ENCODE measurements at places on chromosomes 11 and 22. TPM values are rescaled to one million over a fixed set of nuclear protein-coding genes. Genes with fewer than 3 reads are reported as not detected.

DERL3 gene
- not detected for total RNA-seq

TTC36 gene
- total RNA-seq, result not detected

OR2AG2 gene
- not detected for total RNA-seq

PAMR1 gene
- total RNA-seq, result 13.7 TPM

PANX2 gene
- 2.8 TPM for total RNA-seq

PATE4 gene
- not detected for total RNA-seq
